ENCODE measurements at places on chromosomes 16 and 17.

DNA sequence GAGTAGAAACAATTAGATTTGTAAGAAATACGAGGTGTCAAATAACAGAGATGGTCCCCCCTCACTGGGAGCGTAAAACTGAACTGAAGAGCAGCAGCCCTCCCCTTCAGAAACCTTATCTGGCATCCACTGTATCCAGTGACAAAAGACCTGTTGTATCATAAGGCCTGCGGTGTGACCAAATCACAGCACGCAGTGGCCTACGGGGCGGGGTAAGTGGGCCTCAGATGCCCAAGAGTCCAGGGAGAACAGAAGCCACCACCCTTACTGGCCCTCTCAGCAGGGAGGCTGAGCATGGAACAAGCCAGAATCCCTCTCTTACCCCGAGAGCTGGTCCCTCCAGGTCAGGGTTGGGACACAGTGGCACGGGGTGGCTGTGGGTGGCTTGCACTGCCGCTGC is 5.5 kb downstream of the JMJD6 start:
- no peak for DNase-seq

- DNase-seq: no peak
These were observed 34.2 kb downstream of the COPRS start for GRCh38 chr17:31824766-31825360.

DNA sequence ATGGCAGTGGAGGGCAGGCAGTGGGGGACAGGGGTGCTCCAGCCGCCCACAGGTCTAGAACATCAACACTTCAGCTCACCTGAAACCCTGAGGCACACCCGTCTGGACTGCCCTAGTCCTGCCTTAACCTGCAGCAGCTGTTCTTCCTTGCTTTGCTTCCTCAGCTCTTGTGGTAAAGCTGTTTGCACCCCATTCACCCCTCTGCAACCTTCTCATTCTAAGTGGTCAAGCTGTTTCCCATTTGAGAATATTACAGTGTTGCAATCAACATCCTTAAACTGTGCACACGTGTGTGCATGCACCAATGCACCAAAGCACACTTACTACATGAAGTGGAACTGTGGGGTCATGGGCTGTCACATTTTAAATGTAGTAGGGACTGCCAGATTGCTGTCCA is 32.4 kb downstream of the SCNN1B start:
- DNase-seq: no peak

GRCh38 chr17:69430488-69430887 is 16.0 kb downstream of the MAP2K6 start:
- DNase-seq: no peak

- DNase-seq: no peak
These were observed 97.1 kb upstream of the RPRML start for GRCh38 chr17:47076171-47076570.

GRCh38 chr17:50192144-50192617 is 9.2 kb downstream of the COL1A1 start:
- DNase-seq: no peak

DNA sequence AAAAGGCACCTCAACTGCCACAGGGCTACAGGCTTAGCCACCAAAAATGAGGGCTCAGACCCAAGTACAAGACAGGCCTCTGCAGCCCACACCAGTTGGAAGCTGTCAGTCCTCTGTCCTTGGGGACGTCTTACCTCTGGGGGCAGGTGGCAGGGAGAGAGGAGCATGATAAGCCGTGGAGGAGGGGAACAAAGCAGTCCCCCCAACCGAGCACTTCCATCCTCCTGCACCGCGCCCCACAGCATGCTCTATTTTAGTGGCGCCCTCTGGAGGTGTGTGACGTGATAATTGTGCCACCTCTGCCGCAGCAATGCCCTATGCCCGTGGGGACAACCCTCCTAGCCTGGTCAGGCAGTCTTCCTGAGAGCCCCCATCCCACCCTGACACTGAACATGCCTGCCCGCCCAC is 13.6 kb downstream of the G6PC3 start:
- DNase-seq: no peak

- no peak for DNase-seq
These were observed 31.7 kb downstream of the SOCS1 start for GRCh38 chr16:11224096-11224893.

- DNase-seq: no peak
These were observed 344.3 kb downstream of the WWOX start for GRCh38 chr16:78443542-78444364.

- no peak for DNase-seq
These were observed 368.6 kb downstream of the SHISA9 start for GRCh38 chr16:13269905-13270528.

DNA sequence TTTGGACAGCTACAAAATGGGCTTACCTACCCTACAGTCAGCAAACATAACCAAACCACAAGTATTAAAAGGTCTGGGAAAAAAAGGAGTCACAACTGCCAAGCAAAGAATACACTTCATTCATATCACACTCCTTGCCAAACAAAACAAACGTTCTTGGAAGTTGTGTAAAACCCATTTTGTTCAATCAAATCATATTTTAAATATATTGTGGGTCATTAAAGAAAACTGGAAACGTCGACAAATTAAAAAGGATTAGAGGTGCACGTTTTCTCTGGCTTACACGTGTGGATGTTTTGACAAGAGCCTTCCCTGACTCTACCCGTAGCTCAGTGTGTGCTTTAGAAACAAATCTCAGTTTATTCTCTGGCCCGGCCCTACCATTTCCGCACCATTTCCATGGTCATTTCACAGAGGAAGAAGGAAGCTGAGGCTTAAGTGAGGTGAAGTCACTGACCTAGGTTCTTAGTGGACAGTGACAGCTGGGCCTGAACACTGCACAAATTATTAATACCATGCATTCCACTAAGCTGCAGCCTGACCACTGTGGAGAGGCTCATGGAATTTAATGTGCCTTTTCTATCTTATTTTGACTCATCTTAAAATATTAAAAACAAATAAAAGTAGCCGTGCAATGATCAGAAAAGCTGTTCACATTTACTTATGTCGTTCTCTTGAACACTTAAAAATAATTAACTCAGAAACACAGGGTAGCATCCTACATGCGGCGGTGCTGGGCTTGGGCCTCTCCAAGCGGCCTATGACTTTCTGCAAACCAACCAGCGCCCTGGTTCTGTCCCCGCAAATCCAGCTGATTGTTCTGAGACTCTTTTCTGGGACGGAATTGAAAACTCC is 968 bp downstream of the CEP112 start:
- DNase-seq: no peak
